ENCODE measurements at places on chromosomes 13 and 19.
A peak's percentile ranks its signal among the peaks of the same experiment; 100 is the strongest.

DNA sequence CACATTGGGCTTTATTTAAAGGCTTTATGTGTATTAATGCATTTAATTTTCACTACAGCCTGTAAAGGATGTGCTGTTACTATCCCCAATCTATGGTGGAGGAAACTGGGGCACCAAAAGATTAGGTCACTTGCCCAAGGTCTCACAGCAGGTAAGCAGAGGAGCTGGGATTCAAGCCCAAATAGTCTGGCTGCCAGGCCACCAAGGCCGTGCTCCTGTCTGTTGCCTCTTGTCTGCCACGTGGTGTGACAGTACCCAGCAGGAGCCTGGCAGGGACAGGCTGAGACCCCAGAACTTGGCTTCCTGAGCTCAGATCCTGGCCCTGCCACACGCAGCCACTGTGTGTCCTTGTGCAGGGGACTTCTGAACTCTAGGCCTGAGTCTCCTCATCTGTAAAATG, 4.5 kb downstream of the NTN5 start:
- no peak for DNase-seq

GRCh38 chr13:74560325-74560724, 426.1 kb upstream of the KLF12 start:
- no peak for DNase-seq

DNA sequence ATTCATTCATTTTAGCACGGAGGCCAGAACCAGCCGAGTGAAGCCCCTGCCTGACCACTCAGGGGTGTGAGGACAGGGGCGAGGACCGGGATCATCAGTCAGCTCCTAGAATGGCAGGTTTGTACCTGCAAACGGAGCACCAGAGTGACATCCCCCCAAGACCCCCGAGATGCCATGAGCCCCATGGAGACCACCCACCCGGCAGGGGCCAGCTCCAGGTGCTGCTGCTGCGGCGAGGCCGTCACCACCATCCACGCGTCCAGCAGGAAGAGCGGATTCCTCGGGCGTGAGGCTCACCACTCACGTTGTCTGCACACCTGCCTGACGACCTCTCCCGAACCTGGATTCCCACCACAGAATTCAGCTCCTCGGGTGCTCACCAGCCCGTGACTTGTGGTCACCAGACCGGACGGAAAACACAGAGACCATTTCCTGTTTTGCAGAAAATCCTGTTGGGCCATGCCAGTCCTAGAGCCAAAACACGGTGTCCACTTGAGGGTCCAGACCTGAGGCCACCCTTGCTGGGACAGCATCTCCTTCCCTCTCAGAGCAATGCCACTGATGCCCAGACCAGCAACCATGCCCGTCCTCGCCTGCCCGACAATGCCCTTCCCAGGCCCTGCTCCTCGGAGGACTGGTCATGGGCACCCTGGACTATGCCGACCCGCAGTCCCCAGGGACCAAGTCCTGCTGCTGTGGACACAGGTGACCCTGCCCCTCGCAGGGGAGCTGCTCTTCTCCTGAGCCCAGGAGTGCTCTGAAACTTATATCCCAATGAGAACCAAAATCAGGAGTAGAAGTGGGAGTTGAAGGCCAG, 74.2 kb downstream of the RASA3 start:
- DNase-seq, result no peak

DNA sequence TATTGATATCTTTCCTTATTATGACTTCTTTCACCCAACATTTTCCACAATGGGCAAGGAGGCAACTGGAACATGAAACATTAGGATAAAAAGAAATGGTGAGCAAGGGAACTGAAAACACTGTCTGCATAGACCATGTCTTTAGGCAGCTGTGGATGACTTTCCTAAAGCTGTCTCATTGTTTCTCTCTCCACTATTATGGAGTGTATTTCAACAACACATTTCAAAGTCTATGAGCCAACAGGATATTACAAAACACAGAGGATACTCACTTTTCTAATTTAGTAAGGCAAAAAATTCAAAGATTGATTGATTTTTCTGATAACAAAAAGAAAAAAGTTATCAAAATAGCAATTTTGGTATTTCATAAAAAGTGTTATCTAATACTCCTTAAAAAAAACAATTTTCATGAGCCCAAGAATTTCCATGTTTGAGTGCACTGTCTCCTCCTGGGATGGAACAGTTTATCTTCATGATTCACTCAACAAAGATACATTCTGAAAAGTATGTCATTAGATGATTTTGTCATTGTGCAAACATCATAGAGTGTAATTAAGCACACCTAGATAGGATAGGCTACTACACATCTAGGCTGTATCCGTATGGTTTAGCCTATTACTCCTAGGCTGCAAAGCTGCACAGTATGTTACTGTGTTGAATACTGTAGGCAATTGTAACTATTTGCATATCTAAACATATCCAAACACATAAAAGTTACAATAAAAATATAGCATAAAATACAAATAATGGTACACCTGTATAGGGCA, 1568.4 kb downstream of the SLITRK5 start:
- no peak for DNase-seq

GRCh38 chr19:16628984-16629691, 1.1 kb upstream of the MED26 start:
- peak; percentile 44 for DNase-seq

DNA sequence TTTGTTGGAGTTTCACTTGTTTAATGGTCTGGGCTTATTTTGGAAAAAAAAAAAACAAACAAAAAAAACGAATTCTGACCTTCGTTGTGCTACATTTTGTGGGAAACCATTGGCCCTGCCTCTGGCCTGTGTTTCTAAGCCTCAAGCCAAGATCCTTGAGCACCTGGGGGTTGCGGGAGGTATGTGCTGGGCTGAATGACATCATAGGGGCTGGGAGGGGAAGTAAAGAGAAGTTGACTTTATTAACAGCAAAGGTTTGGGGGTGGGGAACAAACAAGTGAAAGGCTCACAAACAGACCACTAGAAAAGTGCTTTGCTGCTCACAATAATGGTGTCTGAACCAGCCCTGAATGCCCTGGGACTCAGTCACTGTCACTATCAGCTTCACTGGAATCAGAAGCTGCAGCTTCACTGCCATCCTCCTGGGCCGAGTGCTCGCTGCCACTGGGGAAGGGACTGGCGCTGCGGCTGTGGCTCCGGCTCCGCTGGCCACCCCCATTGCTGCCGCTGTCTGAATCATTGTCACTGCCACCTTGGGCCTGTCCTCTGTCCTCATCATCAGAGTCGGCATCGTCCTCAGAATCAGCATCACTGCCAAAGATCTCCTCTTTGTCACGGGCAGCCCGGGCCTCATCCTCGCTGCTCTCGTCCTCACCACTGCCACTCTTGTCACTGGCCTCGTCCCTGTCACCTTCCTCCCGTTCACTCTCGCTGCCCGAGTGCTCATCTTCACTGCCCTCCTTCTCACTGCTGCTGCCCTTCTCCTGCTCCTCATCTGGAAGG, 5.1 kb downstream of the PAF1 start:
- DNase-seq, result no peak

DNA sequence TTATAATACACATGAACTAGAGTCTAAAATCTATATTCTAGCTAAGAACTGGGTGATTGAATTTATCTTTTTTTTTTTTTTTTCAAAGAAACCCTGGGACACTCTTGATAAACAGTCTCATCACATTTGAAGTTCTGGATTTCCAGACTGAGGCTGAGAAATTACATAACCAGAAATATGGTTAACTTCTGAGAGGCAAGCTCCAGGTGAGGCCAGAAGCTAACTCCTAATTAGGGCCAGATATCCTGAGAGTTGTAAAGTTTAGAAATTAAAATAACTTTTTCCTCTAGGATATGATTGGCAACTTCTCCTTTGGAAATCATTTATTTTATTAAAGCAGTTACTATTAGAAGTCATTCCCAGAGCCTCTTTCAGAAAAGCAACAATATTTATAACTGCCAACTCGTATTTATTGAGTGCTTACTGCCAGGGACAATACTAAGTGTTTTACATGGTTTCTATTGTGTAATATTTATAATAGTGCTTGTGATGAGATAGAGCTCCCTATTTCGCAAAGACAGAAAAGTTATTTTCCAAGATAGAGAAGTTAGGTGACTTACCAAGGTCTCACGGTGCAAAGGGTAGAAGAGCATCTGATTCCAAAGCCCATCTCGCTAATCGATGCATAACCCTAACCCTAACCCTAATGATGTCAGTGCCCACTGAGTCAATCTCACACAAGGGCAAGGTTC, 187.7 kb downstream of the DCT start:
- no peak for DNase-seq

DNA sequence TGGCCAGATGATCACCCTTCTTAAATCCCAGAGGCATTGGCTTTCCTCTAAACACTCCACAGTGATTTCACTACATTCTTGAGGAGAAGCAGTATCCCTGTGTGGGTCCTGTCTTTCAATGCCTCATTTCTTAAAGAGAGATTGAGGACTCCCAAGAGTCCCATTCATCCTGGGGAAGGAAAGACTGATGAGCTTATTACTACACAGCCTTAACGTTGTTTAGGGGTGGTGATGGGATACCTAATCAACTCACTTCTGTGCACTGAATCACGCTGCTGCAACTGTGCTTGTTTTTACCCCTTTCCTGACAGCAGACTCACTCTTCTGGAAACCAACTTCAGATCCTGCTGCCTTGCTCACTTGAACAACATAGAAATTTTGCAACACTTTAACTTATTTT, 203.1 kb downstream of the RGCC start:
- DNase-seq, result peak; percentile 72

GRCh38 chr19:41997851-41998229, 3.8 kb upstream of the ATP1A3 start:
- DNase-seq, result no peak

- DNase-seq, result peak; percentile 53
These were observed 69.9 kb downstream of the GPC5 start for GRCh38 chr13:91468301-91468700.

- no peak for DNase-seq
These were observed 98.4 kb downstream of the ENOX1 start for GRCh38 chr13:43688227-43688907.

GRCh38 chr19:3907626-3908265, 25.1 kb upstream of the NMRK2 start:
- no peak for DNase-seq

GRCh38 chr13:85717921-85718320, 81.3 kb downstream of the SLITRK6 start:
- DNase-seq, result no peak

- no peak for DNase-seq
These were observed 7.5 kb downstream of the KLF16 start for GRCh38 chr19:1855828-1856255.

GRCh38 chr19:40688987-40689338, 1.5 kb downstream of the NUMBL start:
- DNase-seq, result no peak

DNA sequence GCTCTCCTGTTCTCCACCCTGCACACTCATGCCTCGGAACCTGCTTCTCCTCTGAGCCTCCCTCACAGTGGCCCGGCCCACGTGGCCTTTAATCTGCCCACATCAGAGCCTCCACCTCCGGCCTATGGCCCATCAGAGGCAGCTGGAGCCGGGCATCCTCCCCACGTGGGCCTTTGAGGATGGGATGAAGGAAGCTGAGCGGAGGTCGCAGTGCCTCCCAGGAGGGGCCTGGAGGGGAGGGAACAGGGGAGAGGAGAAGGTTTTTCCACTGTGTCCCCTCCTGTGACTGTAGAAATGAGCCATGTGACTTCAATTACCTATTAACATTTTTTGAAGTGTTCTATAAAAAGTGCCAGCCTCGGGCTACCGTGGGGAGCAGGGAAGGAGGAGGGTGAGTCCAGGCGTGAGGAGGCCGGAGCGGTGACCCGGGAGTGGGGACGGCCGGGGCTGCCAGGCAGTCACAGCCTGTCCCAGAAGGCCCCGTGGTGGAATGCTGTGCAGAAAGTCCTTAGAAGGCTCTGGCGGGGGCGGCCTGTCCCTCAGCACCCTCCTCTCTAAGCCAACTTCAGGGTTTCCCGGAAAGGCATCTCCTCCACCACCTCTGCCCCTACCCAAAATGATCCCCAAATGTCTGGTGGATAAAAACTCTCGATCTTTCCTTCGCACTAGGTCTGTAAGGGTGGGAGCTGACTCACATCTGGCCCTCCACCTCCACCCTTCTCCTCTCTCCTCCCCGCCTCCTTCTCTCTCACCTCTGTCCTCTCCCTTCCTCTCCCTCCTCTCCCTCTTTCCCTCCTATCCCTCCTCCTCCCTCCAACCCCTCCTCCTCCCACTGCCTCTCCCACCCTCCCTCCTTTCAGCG, 24.8 kb upstream of the SLC1A5 start:
- DNase-seq, result no peak

GRCh38 chr13:73809561-73809960, 324.6 kb downstream of the KLF12 start:
- DNase-seq, result peak; percentile 19

DNA sequence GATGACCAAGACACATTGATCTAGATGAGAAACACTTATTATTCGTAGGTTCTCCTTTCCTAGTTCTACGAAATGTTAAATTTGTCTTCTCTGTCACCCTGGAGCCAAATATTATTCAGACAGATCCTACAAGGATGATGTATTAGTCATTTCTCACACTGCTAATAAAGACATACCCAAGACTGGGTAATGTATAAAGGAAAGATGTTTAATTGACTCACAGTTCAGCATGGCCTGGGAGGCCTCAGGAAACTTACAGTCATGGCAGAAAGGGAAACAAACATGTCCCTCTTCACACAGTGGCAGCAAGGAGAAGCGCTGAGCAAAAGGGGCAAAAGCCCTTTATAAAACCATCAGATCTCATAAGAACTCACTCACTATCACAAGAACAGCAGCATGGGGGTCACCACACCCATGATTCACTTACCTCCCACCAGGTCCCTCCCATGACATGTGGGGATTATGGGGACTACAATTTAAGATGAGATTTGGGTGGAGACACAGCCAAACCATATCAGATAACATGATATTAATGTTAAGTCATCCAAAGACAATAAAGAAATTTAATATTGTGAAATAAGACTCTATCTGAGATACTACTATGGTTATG, 1248.8 kb upstream of the SLC10A2 start:
- peak; percentile 21 for DNase-seq

DNA sequence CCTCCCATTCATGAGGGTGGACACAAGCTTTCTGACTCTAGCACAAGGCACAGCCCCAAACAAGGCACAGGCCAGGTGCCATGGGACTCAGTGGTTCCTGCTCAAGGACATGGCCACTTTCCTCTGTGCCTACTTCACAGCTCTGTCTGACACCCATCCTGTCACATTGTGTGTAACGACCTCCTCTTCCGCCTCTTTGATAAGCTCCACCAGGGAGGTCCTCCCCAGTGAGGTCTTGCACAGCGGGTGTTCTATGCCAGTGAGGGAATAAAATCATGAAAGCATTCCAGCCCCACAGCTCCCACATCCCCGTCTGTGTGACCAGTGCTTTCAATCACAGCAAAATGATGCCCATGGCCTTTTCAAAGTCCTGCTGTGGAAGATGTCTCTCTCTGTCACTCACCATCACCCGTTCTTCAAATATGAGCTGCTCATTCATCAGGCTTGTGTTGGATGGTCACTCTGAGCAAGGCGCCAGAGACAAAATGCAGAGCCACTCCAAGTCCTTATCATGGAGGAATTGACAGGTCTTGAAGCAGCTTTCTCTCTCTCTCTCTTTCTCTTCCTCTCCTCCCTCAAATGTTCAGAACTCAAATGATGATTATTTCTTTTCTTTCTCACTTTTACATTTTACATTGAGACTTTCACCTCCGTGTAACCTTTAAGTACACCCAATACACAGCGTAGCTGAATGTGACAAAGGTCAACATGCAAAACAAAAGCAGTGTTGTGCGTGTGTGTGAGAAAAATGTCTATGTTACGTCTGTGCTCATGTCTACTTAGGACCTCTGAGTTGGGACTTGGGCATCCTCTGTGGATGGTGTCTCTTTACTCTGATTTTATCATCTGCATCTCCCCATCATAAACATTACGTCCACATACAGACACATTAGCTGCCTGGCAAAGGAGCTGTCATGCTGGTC, 8.0 kb upstream of the SPATA13 start:
- DNase-seq, result no peak

GRCh38 chr13:31912647-31913401, 118.8 kb upstream of the FRY start:
- no peak for DNase-seq

Measured in fibroblast of skin of right biceps (primary cell).